H4 (cell line): ENCODE measurements at places on chromosomes 11 and 22. TPM values are rescaled to one million over a fixed set of nuclear protein-coding genes. Genes with fewer than 3 reads are reported as not detected.

SMPD1 gene
- 44.5 and 80.7 TPM in 2 replicates for total RNA-seq

DNA sequence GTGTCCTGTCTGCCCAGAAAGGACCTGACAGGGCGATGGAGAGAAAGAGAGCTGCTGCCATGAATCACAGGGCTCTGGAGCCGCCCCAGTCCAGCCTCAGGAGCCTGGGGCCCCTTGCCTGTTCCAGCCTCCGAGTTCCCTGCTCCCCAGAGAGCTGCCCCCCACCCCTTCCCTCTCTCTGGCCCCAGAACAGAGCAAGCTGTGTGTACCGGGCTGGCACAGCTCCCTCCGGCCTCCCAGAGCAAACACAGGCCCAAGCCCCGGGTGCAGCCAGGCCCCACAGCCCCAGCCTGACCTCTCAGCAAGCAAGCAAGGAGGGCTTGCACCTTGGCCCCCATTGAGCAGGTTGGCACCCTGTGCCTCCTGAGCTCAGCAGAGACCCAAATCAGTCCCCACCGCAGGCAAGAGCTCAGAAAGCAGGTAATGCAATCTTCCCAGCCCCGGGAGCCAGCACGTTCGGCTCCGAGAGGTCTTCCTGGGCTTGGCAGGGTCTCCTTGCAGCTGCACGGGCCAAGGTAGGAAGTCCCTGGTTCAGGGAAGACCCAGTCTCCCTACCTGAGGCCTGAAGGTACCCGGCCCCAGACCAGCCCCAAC is 1.4 kb downstream of the PACSIN3 start:
- no peak for DNase-seq

GRCh38 chr22:24411256-24412004 is 16.0 kb upstream of the ADORA2A start:
- no peak for DNase-seq

POU2F3 gene
- 0.10 and 1.4 TPM in 2 replicates for total RNA-seq

DNA sequence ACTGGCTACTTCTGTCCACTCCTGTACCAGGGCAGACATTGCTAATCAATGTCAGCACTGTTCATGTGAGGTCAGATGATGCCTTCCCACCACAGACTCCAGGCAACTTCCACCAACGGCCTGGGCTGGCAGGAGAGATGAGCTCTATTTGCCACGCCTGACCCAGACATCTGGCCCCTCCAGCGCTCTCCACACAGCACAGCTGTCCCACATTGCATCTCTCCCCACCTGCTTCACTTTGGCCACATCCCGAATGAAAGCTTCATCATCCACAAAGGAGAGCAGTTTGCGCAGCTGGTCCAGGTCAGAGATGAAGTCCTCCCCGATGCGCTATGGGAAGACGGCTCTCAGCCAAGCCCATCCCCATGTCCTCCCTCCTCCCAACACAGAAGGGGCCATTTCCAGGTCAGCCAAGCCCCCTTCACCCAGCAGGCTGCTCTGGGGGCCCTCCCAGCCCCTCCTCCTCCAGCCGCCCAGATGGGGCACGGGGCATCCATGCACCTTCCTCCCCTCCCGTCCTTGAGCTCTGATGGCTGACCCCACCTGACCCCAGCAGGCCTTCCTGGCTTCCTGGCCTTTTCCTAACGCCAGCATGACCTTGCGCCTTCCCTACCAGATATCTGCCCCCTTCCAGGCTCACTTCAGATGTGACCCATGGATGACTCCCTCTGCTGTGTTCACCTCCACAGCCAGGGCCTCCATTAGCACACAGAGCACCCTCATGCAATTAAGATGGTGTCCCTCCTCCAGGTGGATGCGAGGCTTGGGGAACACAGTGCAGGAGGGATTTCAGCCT is 7.4 kb downstream of the PYGM start:
- no peak for DNase-seq

- DNase-seq, result no peak
Observed at GRCh38 chr11:76627606-76628005, 42.9 kb downstream of the LRRC32 start.

DNA sequence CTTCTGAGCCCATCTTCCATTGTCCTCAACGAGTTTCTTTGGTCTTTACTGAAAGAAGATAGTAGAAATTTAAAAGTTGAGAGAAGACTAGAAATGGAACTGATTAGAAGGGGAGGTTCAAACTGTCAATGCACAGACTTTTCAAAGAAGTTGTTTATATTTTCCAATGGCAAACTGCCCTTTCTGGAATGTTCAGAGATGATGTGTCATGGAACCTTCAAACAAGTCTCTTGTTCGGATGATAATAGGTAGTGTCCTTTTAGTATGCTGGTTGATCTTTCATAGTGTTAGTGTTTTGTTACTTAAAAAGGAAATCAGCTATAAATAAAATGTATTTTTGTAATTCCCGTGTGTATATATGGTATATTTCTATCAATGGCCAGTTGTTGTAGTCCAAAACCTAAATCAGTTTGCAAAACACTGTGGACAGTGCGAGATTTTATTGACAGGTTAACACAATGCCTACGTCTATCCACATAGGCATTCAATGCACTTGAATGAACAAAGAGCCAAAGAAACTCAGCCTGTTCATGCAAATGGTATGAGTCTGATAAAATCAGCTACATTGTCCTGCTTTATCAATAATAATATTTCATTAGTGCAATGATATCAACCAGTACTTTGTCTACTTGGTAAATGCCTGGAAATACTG is 30.9 kb downstream of the C11orf91 start:
- DNase-seq, result no peak

AIFM3 gene
- total RNA-seq, result not detected in 2 replicates

- DNase-seq, result no peak
Observed at GRCh38 chr22:26336773-26337172, 92.3 kb upstream of the ASPHD2 start.

- DNase-seq, result no peak
Observed at GRCh38 chr11:107711861-107712755, at the start of gene SLN. Gene SLN, minus strand, starts transcription at chr11:107712056.
